Activated CD8-positive, alpha-beta T cell treated with anti-CD3 and anti-CD28 coated beads, Interleukin-2, amount 10 ng/mL, durations not matched to agents 7 days and 5 days (primary cell): ENCODE measurements at places on chromosomes 7 and 10. TPM values are rescaled to one million over a fixed set of nuclear protein-coding genes. Genes with fewer than 3 reads are reported as not detected.

DNA sequence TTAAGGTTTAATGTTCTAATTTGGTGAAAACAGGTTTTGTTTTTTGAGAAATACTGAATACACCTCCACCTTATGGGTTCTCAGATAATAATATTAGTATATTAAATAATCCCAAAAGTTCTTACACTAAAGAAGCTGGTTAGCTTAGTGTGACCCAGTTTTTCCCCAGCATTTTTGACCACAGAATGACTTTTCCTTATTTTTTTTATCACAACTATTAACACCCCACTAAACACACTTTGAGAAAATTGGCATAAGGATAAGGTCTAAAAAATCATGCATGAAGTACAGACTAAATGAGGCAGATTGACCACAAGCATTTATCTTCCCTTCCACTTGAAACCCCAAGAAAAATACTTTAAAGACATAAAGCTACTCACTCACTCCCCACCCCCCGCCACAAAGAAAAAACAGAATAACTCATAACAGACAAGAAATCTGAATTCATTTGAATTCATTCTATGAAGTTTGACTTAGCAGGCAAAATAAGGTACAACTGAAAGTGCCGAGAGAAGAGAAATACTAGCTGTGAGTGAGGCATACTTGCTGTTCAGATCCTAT is 49.7 kb upstream of the WNT16 start:
- no peak for DNase-seq

GRCh38 chr7:2668401-2668800 is 19.6 kb upstream of the AMZ1 start:
- no peak for DNase-seq

DNA sequence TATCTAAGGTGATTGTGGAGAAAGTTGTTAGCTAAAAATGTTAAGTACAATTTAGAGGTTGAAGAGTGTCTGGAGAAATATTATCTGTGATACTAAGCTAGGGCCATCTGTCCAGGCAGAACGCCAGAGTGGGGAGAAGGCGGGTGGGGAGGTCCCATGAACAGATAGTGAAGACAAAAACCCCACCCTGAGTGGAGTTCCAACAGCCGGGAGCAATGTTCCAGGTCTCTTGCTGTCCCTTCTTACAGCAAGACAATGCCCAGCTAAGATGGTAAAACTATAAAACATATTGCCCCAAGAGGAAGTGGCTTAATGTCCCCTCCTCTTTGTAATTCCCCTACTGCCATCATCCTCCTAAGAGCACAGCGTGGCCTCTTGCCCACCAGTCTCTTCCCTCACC is 10.4 kb upstream of the IL15RA start:
- peak; percentile 20 for DNase-seq

DNA sequence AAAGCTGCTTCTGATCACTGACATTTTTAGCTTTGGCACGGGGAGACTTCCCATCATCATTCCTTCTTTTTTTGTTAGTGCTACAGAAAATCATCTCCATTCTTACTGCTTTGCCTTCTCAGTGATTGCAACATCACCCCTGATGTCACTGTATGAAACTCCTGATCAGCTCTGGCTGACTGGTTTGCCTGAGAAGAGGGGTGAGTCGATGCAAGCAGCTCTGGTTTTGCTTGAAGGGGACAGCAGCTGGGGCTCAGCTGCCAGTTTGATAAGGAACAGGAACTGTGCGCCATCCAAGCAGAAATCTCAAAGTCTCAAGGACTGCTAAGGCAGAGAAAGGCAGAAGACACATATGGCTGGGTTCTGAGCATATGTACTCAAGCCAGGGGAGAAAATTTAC is 808.5 kb upstream of the CELF2 start:
- DNase-seq: no peak

- no peak for DNase-seq
These were observed 86.9 kb downstream of the NEURL1 start for GRCh38 chr10:103580430-103580829.

- DNase-seq: no peak
These were observed 87.2 kb upstream of the AGK start for GRCh38 chr7:141463986-141464385.

- DNase-seq: no peak
These were observed 40.9 kb downstream of the NSUN6 start for GRCh38 chr10:18610517-18610916.

- DNase-seq: no peak
These were observed 156.6 kb downstream of the SKIDA1 start for GRCh38 chr10:21368728-21369425.

DNA sequence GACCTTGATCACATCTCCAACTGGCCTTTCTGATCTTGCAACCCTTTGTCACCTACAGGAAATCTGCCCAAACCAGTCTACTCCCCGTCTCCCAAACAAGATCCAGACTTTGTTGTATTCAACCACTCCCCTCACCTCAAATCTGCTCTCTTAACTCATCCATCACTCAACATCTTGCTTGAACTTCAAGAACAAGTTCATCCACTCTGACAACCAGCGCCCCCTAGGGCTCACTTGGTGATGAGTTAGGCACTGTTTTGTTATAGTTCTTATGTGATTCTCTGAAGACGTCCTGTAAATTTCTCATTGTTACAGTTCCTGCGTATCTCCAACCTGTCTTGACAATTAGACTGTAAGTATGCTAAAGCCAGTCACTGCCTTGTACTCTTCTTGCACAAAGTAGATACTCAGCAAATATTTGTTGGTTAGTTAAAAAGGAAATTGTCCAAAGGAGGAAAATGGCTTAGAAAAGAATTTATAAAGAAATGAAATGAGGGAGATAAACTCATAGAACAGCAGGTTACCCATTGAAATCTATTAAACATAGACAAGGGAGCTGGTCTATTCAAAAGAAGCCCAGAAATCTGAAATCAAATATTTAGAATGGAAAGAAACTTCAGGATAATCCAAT is 5.3 kb downstream of the FRMD4A start:
- DNase-seq: peak; percentile 65

GRCh38 chr7:157667731-157668130 is 330.9 kb downstream of the DNAJB6 start:
- no peak for DNase-seq

DNA sequence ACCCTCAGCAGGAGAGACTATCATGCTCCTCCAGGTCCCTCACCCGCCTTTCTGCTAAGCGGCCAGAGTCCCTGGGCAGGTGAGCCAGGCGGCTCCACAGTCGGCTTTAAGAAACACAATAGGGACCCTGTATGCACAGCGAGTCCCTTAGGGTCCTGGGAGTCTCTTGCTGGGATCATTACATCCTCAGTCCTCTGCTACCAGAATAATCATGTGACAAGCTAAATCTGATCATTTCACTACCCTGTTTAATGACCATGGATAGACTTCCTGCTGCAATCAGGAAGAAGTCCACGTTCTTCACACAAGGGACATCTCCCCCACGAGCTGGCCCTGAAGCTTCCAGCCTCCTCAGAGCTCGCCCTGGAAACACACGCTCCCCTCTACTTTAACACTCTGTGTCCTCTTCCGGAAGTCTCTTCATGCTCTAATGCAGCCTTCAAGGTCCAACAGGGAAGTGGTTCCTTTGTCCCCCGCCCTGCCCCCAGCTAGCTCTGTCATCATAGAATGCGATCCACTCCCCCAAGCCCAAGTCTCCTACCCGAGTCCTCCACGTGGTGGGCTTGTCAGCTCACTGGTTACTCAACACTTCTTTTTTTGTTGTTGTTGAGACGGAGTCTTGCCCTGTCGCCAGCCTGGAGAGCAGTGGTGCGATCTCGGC is 101.5 kb downstream of the RNF216 start:
- no peak for DNase-seq

DNA sequence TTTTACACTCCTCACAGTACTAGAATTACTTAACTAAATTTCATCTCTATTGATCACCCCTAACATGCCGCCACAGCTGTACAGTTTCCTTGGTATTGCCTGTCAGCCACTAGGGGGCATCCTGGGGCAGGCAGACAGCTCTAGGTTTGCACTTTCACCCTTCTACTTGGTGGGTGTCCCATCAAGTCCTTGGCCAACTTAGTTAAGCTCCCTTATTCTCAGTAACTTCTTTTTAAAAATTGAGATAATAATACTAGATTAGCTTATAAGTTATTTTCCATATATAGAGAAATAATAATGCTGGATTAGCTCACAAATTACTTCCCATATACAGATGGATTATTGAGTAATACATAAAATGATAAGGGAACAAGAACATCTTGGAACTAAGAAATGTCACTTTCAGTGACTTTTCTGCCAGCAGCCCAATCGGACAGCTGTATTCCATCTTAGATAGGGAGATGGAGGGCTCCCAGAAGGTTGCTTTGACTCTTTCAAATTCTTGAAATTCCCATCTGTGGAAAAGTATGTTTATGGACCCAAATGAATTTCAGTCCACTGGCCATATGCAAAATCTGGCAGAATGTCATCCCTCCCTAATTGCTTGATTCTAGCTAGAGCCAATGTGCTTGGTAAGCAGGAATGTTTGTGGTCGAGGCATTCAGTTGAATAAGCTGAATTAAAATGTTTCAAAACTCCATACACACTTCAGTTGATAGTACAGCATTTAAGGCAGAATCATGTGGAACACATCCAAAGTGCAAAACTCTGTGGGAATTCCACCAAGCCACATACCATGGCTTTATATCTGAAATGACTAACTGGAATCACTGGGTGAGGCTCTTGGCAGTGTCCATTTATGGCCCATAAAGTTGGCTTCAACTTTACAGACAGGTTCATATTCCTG is 309.7 kb downstream of the CSTF2T start:
- peak; percentile 56 for DNase-seq

GRCh38 chr7:14478834-14479510 is 423.6 kb downstream of the DGKB start:
- no peak for DNase-seq

- DNase-seq: no peak
These were observed 88.5 kb downstream of the VTI1A start for GRCh38 chr10:112535531-112535951.

DNA sequence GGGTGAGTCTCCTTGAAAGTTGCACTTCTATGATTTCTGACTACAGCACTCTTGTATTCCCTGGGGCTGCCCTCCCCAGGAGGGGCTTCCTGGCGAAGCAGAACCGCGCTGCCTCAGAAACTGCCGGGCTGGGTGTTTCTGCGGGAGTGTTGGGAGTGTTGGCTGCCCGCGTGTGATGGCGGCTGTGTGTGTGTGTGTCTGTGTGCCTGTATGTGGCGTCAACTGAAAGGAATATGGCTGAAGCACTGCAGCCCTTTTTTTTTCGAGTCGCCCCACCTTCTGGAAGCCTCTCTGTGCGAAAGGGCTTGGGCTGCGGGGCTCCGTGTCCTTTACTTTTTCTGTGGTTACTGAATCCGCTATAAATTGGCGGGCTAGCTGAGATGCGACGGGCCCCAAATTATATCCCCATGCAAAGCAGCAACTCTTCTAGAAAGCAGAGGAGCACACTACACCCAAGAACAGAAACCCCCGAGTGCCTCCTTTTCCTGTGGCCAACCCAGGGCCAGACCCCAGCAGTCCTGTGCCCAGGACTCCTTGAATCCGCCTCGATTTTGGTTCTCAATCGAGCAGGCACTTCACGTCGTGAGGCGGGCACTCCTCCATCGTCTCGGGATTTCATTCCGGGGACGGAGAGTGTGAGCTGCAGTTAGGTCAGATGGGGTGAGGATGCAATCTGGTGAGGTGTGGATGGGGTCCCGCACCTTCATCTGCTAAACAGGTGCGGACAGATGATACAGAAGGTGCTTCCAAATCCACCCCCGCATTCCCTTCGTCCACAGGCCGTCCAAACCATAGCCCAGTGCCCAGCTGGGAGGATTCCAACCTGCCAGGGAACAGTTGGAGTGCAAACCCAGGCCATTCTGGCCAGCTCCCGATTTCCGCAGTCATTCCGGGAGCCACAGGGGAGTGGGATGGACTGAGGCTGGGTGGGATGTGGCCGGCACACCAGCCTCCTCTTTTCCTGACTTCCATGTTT is 22.5 kb upstream of the ZNF273 start:
- DNase-seq: peak; percentile 14

DNA sequence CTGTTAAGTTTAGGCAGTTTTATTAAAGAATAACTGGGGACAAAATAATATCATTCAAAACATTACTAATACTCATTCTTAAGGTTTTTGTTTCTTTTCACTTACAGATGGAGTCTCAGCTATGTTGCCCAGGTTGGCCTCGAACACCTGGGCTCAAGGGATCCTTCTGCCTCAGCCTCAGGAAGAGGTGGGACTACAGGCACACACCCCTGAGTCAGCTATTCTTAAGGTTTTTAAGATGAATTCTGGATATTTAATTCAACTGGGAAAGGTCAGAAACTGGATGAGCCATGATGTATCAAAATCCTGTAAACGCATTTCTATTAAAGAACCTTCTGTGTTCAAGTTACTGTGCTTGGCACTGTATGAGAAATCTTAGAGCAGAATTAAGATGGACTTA is 3.5 kb downstream of the OAT start:
- DNase-seq: no peak

DNA sequence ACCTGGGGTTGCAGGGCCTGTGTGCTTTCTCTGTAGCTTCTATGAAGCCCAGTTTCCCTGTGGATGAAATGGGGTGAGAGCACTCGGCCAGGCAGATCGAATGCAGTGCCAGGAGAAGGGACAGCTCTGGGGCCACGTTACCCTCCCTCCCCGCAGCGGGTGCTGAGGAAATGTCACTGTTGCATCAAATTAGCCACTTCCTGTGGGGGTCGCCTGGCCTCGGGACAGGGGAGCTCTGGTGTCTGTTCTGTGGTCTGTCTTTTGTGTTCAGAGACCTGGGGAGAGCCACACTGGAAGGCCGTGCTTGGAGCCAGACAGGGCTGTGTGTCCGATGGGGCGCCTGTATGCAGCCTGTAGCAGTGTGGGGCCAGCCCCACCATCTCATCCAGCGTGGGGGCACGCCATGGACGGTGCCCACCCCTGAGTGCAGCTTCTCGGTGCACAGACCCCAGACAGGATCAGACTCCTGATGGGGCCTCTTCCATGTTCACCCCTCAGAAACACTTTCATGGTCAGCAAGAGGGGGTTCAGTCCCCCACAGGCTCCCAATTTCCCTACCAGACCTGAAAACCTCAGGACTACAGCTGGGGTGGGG is 13.6 kb downstream of the TTYH3 start:
- peak; percentile 85 for DNase-seq

- DNase-seq: peak; percentile 91
These were observed 145.6 kb downstream of the PFKFB3 start for GRCh38 chr10:6348096-6348874.

- no peak for DNase-seq
These were observed 33.9 kb downstream of the EN2 start for GRCh38 chr7:155491812-155492211.

Gene ACSM6
- total RNA-seq: not detected

Gene AKR1C2
- not detected for total RNA-seq

Gene ANKRD1
- total RNA-seq: not detected

Gene MMP21
- not detected for total RNA-seq

Gene MMS19
- 71.7 TPM for total RNA-seq

Gene MACROH2A2
- 6.2 TPM for total RNA-seq

Gene ACTR3C
- total RNA-seq: 4.6 TPM

Gene AKR1C4
- not detected for total RNA-seq

Gene ZCWPW1
- total RNA-seq: 2.8 TPM

Gene IFIT1B
- not detected for total RNA-seq

Gene CPN1
- not detected for total RNA-seq

Gene CLDN3
- not detected for total RNA-seq

Gene CDNF
- 0.89 TPM for total RNA-seq
